ENCODE measurements at places on chromosomes 4 and X.

GRCh38 chr4:81745050-81745449, 273.3 kb upstream of the RASGEF1B start:
- no peak for DNase-seq

GRCh38 chrX:140521393-140521792, 16.5 kb upstream of the SOX3 start:
- no peak for DNase-seq

- no peak for DNase-seq
Observed at GRCh38 chrX:130418066-130418465, 16.3 kb downstream of the RBMX2 start.

DNA sequence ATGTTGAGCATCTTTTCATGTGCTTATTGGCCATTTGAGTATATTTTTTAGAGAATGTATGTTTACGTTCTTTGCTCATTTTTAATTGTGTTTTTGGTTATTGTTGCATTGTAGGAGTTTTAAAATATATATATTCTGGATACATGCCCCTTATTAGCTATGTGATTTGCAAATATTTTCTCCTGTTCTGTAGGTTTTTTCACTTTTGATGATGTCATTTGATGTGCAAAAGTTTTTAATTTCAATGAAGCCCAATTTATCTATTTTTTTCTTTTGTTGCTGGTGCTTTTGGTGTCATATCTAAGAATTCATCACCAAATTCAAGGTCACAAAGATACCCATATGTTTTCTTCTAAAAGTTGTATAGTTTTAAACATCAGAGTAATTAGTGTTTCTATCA, 6.8 kb downstream of the ARMCX5 start:
- DNase-seq = no peak

GRCh38 chr4:704198-704891, 1.3 kb upstream of the PCGF3 start:
- no peak for DNase-seq

- DNase-seq = no peak
Observed at GRCh38 chr4:1072830-1073446, 40.4 kb downstream of the RNF212 start.

DNA sequence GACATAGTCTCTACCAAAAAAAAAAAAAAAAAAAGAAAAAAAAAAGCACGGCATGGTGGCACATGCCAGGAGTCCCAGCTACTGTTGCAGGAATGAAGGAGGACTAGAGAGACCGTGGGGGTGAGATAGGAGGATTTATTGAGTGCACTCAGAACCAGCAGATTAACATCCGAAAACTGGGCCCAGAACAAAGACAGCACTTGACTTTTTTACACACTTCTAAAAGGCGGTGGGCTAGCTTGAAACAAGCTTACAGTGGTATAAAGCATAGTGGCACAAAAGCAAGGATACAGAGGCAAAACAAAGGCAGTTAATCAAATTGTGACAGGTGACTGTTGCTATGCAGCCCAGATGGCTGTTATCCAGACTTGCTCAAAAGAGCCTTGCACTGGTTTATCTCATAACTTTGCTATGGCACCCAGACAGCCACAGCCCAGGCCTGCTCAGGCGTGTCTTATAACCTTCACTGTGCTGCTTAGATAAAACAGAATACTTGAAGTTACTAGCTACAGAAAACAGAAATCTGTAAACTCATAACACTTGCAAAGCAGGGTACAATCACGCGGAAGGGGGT, 9.9 kb upstream of the PI4K2B start:
- no peak for DNase-seq

- DNase-seq = no peak
Observed at GRCh38 chrX:17596546-17597205, 140.6 kb upstream of the SCML1 start.

DNA sequence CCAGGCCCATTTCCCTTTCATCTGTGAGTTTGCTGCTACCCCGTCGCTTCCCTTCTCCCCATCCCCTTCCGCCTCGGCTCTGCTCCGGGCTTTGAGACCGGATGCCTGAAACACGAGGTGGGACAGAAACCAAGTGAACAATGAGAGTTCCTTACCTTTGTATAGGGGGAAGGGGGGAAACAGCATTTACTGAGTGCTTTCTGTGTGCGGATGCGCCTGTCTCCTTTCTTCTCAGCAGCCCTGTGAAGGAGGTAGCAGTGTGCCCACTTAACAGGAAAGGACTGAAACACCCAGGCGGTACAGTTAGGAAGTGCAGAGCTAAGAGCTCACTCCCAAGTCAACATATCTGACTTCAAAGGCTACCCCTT, 43.2 kb upstream of the TMSB15B start:
- DNase-seq = no peak

DNA sequence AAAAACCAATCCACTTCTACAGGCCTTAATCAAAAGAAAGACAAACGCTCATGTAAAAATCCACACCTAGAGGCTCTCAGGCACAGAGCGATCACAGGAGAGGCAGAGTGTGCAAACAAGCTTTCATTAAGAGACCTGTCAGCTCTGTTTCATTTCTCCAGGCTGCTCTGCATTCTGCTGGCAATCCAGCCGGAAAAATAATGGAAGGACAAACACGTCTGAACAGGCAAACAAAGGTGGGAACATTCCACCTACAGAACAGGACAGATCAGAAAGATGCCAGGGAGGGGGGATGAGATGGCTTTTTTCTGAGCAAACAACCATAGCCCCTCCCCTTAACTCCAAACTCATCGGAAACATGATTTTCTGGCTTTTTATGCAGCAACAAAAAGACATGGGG, 9.7 kb downstream of the SOD3 start:
- no peak for DNase-seq

DNA sequence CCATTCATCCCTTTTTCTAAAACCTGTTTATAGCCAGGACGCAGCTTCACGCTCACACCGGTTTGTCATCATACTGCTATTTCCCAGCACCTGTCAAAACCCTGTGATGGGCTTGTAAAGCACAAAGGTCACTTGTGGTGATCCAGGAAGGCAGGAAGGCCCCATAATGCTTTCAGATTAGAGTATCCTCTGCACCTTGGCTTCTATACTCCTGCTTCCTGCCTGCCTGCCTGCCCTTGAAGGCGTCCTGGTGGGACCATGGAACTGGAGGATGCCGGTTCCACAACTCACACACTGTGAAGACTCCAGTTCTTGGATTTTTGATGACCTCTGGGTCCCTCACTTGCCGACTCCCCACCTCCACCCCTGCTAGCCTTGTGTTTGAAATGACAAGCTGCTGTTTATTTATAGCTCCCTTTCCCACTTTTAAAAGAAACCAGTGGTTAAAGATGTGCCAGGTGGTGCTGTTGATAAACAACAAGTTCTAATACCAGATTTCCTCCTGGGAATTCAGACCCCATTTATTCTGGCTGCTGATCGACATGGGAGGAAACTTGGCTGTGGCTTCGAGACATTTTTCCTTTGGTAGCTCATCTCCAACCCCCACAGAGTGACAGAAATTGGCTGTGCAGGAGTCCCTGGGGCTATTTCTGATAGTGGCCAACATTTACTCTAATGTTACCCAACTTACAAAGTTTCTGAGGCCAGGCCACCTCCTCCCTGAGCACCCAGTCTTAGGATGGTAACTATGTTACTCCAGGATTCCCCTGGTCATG, 211.5 kb downstream of the KDR start:
- DNase-seq = no peak

GRCh38 chrX:70172221-70172620, 5.1 kb upstream of the DGAT2L6 start:
- DNase-seq = no peak

DNA sequence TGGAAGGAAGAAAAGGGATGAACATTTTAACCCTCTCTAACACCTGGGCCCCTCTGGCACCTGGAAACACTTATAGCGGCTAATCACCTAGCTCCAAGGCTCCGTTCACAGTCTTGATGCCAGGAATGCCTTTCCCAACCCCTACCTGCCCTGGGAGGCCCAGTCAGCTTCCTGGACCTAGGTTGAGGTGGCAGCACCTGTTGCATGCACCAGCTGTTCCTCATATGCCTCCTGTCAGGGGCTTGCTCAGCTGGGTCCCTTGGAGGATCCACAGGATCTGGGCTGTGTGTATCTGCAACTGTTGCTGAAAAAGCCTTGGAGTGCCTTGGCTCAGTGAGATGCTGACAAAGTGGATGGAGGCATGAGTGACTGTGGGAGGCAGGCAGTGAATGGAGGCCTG, 4.4 kb downstream of the CFP start:
- no peak for DNase-seq

DNA sequence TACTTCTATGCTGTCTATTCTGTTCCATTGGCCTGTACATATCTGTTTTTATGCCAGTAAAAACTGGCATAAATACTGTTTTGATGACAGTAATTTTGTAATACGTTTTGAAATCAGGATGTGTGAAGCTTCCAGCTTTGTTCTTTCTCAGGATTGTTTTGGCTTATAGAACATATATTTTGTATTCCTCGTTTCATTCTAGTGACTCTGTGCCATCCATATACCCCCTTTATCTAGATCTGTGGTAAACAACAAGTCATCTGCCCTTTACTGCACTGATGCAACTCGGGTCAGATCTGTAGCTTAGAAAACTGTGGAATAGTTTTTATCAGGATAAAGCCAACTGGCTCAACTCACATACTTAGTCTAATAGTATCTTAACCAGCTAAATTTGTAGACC, 233.7 kb downstream of the PRDM5 start:
- DNase-seq = no peak
